ENCODE measurements at places on chromosomes 1 and 21.

- DNase-seq = peak; percentile 86
Measured at GRCh38 chr1:236064674-236065508, at the start of gene NID1. NID1 (minus strand) TSS chr1:236065090; CDS start chr1:236065079, 11 bp downstream.

- DNase-seq = no peak
Measured at GRCh38 chr1:229643996-229644745, 18.1 kb downstream of the URB2 start.

DNA sequence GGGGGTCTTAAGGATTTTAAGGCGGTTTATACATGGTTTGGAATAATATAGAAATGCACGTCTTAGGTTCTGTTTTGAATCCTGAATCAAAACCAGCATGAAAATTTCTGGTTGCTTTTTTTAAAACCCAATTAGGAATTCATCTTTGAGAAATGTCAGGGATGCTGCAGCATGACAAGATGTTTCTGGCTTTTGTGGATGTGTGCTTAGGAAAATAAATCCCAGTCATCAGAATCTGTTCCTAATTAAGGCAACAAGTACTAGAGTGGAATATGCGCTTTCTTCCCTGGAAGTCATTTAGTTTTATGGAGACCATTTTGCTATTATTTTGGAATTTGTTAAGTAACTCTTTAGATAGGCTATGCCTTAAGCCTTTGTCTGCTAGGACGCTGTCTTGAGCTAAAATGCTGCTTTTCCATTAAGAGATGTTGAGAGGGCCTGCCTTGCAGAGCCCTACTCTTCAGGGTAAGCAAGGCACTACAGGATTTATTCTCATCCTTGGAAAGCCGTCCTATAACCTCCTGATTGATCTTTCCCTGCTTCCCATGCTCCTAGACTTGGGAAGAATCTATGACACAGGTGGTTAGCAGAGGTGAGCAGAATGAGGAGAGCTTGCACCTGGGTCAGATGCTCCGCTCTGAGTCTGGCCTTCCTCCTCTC is 332.8 kb downstream of the DISC1 start:
- no peak for DNase-seq

GRCh38 chr1:20640183-20640597 is 6.9 kb downstream of the PINK1 start:
- DNase-seq = no peak

Data from left cardiac atrium (tissue), 4 donors.